Tibial nerve (tissue), 4 donors: ENCODE measurements at places on chromosomes 5 and 9.

GRCh38 chr5:102762562-102763227, 7.6 kb downstream of the PAM start:
- no peak for DNase-seq

DNA sequence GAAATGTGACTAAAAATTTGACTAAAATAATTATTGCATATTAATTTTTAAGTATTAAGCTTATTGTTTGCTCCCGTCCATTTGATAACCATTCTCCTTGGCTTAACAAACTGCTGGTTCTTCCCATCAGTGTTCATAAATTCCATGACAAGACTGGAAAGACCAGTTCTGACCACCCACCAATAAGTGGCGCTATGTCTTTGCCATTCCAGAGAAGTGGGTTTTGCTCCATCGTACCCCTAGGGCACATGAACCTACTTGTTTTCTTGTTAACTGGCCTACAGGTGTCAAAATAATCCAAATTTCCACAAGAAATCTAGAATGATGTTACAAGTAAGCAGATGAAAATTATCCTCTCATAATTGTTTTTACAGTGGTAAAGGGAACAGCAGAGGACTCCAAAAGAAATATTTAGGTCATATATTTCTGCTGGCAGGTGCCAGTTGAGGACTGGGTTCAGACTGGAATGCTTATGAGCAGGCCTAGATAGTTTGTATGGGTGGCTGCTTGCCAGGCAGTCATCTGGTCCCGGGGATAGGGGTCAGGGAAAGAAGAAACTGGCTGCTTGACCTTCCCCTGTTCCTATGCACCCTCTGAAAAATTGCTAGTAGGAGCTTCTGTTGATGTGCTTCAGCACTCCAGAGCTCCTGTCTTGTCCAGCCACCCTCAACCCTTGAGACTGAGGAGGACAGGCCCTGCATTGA, 283.1 kb upstream of the ADAMTSL1 start:
- no peak for DNase-seq

DNA sequence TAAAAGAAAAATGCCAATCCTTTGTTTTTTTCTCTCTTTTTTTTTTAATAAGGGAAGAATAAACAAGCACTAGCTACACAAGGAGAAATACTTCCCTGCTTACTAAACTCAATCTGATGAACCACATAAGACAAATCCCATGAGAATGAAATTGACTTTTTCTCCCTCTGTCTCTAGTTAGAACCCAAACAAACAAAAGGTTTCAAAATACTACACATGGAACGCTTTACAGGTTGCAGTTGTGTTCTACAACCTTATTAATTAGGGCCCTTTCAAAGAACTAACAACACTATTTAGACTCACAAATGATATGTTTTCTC, 124.5 kb downstream of the PDE4D start:
- no peak for DNase-seq

GRCh38 chr5:90528601-90529193, 687 bp downstream of the LYSMD3 start:
- no peak for DNase-seq

DNA sequence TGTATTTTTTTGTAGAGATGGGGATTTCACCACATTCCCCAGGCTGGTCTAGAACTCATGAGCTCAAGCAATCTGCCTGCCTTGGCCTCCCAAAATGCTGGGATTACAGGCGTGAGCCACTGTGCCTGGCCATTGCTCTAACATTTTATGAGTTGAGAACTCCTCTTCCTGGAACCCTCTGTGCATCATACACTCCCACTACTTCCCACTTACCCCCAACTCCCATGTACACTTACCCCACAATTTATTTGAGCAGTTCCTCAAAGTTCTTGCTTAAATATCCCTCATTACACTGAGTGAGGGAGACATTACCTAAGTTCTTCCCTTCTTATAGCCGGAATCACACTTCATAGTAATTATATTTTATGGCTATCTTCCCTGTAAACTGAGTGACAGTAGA, 42.9 kb upstream of the GALNT10 start:
- no peak for DNase-seq

GRCh38 chr5:124783285-124783684, 36.8 kb upstream of the ZNF608 start:
- no peak for DNase-seq

- DNase-seq: no peak
These were observed 53.7 kb upstream of the ZBTB43 start for GRCh38 chr9:126750941-126751725.

GRCh38 chr9:126864771-126865170, 4.3 kb downstream of the ZBTB34 start:
- DNase-seq: no peak

GRCh38 chr5:172339264-172340180, 56.0 kb upstream of the UBTD2 start:
- no peak for DNase-seq

DNA sequence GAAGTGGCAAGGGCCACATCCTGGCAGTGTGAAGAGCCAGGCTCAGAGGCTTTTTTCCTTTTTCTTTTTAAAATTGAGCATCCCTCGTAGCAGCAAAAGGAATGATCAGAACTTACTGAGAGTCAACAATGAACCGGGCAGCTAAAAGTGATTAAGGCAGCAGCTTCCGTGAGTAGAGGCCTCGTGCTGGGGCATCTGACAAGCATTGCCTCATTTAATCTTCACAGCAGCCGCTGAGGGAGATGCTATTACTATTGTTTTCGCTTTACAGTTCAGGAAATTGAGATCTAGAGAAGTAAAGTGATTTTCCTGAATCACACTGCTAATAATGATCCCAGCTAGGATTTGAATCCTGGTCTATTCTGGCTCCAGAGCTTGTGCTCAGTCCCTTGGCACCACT, 30.7 kb upstream of the PTGS1 start:
- no peak for DNase-seq

DNA sequence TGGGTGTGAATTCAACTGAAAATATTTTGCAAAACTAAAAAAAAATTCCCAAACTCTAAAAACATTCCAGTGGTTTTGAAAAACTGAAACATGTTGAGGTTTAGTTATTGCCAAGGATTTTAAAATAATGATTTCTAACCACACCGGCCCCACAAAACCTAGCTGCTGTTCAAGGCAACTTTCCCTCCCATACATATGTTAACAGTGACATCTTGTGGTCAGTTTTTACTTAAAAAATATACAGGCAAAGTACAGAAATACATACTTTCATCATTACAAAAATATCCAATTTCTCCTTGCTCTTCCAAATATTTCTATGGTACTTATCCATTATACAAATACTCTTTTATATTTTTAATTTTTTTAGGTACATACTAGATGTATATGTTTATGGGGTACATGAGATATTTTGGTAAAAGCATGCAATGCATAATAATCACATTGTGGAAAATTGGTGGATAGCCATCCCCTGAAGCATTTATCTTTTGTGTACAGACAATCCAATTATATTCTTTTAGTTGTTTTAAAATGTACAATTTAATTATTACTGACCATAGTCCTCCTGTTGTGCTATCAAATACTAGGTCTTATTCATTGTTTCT, 34.4 kb upstream of the MRPS30 start:
- no peak for DNase-seq

GRCh38 chr9:90394871-90395270, 247.8 kb downstream of the DIRAS2 start:
- no peak for DNase-seq

GRCh38 chr9:12968093-12968492, 193.3 kb downstream of the LURAP1L start:
- no peak for DNase-seq

DNA sequence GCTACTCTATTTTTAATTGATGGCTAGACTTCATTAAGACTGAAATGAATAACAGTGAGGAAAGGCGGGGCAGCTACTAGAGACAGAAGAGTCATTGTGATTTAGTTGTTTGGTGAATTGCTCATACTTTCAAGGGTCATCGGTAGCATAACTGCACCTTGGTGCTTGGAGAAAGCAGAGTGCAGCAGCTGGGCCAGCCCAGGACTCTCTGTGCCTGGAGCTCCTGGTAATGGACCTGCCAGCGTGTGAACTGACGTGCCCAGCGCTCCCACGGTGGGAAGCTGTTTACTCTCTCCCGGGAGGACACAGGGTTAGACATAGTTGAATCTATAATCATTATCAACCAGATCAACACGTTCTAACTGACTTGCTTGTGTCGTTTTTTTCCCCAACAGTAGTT, 42.9 kb downstream of the LURAP1L start:
- DNase-seq: no peak

- no peak for DNase-seq
These were observed 519.3 kb downstream of the ISL1 start for GRCh38 chr5:51902512-51902911.

DNA sequence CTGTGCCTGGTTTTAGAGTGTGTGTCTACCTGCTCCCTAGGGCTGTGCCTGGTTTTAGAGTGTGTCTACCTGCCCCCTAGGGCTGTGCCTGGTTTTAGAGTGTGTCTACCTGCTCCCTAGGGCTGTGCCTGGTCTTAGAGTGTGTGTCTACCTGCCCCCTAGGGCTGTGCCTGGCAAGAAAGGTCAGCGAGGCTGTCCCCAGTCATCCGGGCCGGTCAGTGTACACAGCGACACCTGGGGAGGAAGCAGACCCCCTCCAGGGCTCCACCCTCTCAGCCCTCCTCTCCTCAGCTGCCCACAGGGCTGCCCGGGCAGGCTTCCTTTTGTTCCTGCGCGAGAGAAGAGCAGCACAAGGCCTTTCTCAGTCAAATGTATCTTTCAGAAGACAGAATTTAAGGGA, 4.1 kb downstream of the NRARP start:
- DNase-seq: no peak

GRCh38 chr5:111935835-111936234, 178.8 kb upstream of the NREP start:
- DNase-seq: no peak
